NCI-H510A (cell line): ENCODE measurements at places on chromosomes 12 and 14.

DNA sequence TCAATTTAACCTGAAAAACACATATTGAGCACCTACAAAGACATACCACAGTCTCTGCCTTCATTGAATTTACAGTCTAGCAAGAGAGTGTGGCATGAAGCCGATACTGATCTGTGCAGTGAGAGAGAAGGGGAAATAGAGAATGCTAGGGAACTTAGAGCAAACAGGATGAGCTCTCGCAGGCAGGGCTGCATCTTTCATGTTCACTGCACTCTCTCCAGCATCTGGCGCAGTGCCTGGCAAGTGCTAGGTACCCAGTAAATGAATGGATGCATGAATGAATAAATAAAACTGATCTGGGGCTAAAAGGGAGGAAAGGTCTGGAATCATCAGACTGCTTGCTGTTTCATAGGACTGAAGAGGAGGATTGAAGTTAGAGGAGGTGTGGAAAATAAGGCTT lies 256.5 kb upstream of the NPAS3 start:
- no peak for DNase-seq

GRCh38 chr14:60502541-60502940 lies 6.4 kb upstream of the SIX6 start:
- no peak for DNase-seq

GRCh38 chr12:93888964-93889363 lies 211.8 kb downstream of the CRADD start:
- no peak for DNase-seq

DNA sequence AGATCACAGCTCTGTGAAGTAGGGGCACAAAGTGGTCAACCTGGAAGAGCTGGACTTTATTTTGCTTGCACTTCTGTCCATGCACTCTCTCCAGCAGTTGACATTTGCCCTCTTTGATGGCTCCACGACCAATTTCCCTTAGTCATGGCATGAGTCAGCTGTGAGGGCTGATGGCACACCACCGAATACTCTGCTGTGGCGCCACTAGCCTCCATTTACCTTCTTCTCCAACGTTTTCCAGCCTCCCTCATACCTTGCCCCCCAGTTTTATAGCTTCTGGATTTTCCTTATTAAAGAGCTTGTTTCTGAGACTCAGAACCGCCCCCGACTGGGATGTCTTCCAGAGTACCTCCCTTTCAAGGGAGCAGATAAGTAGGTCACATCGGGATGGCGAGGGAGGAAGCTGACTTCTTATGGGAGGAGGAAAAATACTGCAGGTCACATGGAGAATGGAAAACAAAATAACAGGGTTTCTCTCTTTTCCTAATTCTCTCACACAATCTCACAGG lies 17.6 kb downstream of the NINJ2 start:
- DNase-seq: no peak

DNA sequence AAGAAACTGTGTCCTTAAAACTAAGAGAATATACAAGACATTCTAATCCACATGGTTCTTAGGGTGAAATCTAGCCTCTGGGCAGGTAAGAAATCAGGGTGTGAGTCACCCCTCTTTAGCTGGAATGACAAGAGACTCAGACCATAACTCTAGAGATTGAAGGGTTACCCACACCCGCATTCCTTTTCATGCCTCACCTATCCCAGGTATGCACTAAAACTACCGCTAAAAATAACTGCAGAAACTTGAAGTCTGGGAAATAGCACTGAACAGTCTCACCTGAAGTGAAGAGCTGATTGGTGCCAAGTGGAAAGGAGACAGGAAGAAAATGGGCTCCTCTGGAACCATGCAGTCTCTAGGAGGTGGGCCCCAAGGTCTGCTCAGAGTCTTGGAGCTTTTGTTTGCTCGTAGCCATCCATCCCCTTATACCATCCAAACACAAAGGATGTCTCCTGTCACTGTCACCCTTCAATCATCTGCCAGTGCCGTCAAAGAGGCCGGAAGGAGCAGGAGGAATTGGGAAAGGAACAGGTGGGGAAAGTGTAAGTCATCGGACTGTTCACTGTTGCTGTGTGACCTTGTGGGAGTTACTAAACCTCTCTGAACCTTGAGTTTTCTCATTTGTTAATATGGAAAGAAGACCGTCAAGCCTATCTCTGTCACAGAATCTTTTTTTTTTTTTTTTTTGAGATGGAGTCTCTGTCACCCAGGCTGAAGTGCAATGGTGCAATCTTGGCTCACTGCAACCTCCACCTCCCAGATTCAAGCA lies 22.4 kb downstream of the DDX47 start:
- DNase-seq: no peak

DNA sequence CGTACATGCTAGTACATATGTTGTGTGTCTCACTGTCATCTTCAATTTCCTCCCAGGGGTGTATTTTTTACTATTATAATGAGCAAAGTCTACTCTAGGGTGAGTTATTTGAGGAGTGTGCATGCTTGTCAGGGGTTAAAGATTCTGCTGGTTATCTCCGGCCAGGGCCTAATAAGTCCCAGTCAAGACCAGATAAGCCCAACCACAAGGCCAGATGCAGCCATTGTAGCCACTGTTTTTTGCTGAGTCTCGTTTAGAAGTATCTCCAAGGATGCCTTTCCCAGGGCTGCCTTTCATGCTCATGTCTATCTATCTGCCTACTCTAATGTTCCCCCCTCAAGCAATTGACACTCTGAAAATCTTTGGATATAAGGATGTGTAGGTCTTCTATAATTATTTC lies 300.5 kb downstream of the IPO8 start:
- DNase-seq: no peak

- DNase-seq: no peak
These were observed 13.2 kb downstream of the KERA start for GRCh38 chr12:91044586-91044985.

DNA sequence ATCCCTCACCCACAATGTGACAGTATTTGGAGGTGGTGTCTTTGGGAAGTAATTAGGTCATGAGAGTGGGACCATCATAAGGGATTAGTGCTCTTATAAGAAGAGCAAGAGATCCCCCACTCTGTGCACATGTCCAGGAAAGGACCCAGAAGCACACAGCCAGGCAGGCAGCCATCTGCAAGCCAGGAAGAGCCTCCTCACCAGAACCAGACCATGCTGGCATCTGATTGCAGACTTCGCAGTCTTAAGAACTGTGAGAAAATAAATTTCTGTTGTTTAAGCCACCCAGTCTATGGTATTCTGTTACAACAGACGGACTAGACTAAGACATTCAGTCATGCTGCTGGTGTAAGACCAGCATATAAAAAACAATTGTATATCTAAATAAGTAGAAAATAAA lies 69.8 kb downstream of the EFCAB11 start:
- DNase-seq: no peak
